ENCODE measurements at places on chromosomes 7 and 10.

DNA sequence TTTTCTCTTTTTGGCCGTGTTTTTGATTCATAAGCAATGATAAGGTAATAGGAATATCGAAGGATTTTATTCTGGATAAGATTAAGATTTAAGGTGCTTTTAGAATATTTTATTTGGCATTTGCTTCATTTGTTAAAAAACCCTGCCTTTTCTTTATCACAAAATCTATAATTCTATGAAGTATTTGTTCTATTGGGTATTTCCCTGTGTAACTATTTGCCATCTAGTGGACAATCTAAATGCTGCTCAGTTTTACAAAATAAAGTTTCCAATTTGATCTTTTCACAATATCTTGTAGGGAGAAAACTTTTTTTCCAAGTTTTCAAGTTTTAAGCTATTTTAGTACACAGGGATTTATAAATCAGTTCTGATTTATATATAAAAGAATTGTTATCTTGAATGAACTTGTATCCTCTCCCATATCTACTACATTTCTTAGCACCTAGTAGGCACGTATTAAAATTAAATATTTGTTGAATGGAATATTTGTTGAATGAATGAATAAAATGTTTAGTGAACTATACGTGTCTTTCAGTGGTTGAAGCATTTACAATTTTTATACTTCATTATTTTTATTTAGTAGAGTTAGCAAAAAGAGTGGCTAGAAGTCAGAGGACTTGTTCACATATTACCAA lies 26.5 kb downstream of the ANKRD7 start:
- no peak for DNase-seq

- DNase-seq, result no peak
Observed at GRCh38 chr10:60234551-60234950, 155.1 kb downstream of the ANK3 start.

DNA sequence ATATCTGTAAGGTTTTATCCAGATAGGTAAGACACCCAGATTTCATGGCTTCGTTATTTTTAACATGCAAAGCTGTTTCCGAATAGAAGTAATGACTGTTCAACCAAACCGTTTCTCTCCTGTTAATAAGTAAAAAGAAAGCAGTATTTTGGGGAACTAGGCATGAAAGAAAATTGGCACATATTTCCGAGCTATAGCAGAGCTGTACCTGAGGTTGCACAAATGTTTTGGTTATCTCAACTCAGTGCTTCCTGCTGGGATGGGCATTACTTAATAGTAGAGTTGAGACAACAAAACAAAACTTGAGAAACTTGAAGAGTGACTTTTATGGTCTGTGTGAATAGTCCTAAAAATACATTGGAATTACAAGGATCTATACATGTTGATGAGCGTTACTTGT lies 564.3 kb upstream of the SORCS1 start:
- DNase-seq, result no peak

DNA sequence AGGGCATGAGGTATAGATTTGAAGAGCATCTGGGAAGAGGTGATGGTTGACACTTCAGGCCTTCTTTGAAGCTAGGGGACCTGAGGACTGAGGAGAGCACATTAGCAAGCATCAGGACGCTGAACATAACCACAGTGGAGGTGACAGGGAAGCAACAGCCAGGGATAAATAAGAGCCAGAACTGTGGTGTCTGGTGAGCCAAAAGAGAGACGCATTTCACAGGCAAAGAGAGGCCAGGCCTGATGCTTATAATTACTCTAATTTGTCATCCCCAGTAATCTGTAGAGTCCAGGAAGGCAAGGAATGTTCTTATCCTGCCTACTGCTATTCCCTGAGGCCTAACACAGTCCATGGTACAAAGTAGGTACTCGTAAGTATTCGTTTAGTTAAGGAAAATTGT lies 10.4 kb upstream of the FAS start:
- no peak for DNase-seq

- no peak for DNase-seq
Observed at GRCh38 chr10:61869774-61870525, 31.5 kb upstream of the ARID5B start.

DNA sequence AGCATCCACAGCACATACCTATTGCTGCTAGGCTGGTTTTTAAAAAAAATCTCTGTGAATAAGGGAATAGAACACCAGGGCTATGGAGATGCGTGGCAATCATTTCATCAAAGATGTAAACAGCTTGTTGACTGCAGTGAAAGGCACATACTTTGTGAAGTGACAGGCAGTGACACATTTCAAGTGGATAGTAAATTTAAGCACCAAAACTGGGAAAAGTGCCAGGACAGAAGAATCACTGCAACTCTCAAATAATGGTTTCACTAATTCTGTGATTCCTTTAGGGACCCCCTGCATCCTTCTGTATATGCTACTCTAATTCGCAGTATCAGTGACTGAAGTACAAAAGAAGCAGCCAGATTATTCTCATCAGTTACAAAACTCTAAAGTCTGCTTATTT lies 145.2 kb upstream of the KLF14 start:
- no peak for DNase-seq

DNA sequence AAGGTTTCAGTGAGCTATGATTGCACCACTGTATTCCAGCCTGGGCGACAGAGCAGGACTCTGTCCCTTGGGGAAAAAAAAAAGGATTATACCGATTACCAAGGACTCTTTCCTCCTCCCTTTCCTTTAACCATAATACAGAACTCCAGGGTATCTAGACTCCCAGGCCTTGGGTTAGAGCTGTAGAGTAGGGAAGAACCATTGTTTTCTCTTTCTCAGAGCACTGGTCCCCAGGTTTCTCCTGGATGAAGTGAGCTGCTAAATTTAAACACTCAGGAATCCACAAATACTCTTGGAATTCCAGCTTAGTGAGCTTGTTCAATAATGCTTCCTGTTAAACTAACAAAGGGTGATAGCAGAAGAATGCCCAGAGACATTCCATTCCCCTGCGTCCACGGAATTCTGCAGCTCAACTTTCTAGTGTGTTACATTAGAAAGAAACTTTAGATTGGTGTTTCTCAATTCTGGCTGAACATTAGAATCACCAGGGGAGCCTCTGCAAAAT lies 14.6 kb upstream of the RPEL1 start:
- no peak for DNase-seq

GRCh38 chr10:35224045-35224740 lies 97.5 kb downstream of the CREM start:
- DNase-seq, result no peak

All from activated B cell treated with CpG ODN at 0.5 μM for 24 hours (primary cell).